H54 (cell line): ENCODE measurements at places on chromosomes 3 and 15.

DNA sequence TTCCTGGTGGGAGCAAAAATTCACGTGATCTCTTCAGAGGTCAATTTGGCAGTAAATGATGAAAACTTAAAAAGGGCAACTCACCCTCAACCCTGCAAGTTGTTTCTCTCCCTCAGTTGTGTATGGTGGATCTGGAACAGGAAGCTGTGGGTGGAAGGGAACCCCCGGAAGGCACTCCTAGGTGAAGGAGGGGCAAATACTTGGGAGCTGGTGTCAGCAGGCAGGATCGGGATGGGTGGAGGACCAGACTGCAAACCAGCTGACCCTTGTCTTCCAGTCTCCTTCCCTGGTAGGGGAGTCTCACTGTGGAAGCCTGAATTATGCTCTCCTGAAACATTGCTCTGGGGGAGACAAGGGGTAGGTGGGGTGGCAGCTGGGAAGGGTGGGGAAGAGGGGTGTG, 33.5 kb downstream of the PRR23E start:
- DNase-seq = no peak

DNA sequence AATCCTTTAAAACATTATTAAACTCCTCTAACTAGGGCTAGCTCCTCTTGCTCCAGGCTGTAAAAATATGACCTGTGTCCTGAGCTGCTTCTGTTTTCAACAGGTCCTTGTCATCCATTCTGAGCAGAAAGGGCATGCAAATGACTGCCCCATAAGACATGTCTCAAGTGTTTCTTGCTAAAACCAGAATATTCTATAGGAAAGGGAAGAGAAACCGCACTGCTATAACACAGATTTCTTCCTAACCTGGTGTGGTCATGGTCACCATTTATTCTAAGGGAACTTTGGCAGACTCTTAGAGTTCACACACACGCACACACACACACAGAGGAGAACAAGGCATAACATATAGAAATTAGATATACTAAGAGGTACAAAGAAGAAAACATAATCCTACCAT, 34.2 kb upstream of the B3GNT5 start:
- DNase-seq = no peak

DNA sequence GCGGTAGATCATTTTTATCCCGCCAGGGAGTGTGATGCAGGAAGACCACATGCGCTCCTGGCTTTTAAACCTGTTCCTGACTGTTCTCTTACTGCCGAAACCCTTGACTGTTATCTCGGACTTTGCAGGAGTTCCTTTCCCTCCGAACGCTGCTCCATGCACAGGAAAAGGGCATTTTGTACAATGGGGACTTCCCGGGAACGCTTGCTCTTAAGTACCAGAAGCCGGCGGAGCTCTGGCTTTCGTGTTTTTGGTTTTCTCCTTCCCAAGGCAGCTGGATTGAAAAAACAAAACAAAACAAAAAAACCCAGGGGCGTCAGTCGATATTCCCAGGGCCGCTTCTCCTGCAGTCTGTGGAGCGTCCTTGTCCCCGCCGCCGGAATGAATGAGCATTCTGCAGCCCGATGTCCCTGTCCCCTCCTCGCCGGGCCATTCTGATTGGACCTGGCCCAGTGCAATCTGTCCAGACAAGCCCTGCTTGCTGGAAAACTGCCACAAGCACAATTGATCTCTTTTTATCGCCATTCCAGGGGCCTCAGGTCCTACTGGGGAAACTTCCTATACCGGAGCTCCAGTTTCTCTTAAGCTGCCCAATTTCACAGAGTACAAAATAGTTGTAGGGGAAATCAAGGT, 44.8 kb downstream of the SLC6A1 start:
- no peak for DNase-seq

DNA sequence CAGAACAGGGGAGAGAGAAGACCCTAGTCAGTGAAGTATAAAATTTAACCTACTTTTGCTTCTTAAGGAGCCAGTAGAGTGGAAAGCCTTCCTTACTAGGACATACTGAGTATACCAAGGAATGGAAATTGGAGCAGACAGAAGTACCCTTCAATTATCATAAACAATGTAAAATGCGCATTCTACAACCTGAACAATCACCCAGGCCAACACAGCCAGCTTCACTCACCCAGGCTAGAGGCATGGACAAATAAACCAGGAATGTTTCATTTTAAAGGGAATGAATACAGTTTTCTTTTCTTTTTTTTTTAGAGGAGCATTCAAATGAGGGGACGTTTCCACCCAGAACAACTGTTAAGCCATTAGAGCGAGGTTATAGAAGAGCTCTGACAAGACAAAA, 41.9 kb upstream of the PLXND1 start:
- no peak for DNase-seq

DNA sequence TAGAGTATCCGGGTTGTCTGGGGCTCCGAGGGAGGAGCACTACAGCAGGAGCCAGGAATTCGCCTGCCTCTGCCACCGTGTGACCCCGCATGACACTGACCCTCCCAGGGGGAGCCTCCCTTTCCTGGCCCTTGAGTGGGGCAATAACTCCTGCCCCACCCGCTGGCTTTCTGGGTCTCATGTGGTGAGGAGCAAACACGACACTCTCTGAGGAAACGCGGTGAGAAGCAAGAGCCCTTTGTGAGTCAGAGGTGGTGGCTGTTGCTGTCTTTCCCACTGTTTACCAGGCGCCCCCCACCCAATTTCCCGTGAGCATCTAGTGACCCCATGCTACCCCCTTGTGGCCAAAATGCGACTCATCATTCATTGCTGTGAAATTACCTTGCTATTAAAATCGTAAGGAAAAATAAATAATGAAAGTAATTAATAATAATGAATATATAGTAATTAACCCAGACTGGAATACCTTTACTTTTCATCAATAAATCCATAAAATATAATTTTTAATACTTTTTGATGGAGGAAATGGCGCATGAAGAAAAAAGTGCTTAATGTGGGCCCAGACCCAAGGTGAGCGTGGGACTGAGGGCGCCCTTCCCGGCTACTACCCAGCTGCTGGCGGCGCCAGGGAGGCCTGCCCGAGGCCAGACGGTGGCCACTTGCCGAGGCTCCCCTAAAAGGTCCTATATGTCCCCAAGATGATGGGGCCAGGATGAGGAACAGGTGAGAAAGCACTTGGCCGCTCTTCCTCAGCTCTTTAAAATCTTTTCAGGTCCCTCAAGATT, 29.3 kb downstream of the CCNL1 start:
- DNase-seq = peak; percentile 60

DNA sequence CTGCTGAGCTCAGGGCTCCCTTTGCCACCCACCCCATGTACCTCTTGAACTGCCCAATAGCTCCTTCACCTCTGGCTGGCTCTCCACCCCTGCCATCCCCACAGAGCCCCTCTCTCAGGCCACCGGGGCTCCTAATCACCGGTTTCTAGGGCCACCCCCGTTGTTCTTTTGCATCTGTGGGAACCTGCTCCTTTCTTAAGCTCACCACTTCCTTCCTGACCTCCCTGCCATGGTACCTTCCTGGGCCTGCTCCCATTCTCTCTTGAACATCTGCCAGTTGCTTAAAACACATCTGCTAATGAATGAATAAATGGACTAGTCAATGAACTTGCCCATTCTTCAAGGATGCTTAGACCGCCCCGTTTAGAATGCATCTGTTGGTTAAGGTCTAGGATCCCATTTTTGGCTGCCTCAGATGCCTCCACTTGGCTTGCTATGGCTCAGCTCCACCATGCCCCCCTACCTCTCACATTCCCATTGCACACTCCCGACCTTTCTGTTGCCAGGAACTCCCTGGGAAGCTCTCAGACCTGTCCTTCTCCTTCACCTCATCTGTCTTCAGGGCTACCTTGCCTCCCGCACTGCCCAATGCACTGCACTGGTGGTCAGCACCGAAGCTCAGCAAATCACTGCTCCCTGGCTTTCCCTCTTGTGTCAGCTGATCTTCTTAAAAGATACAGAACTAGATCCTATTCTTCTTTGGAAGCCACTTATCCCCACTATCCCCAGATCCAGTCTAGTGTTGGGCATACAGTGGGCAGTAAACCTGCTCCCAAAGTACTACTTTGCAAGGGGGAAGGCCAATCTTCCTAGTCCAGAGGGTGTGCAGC, 9.1 kb downstream of the AMOTL2 start:
- DNase-seq = no peak

DNA sequence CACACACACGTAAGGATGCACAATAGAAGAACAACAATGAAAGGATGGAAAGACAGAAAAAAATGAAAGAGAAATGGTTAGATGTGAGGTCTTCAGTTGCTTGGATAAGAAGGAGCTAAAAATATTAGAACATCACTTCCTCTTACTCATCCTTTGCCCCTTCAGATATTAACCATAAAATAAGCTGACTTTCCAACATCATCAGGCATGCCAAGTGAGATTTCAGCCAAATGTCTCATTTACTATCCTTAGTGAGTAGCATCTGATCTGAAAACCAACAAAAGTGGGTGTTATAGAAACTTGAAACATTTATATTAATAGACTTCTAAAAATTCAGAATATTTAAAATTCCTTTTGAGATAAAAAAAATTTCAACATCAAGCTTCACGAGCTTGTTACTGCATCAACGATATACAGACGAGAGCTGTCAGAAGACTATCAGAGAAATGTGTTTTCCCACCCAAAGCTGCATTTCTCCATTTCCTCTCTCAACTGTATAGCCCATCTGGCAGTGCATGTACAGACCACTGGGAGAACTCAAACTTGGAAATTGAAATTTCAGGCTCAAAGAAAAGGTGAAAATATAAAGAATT, 25.4 kb upstream of the LSAMP start:
- no peak for DNase-seq

DNA sequence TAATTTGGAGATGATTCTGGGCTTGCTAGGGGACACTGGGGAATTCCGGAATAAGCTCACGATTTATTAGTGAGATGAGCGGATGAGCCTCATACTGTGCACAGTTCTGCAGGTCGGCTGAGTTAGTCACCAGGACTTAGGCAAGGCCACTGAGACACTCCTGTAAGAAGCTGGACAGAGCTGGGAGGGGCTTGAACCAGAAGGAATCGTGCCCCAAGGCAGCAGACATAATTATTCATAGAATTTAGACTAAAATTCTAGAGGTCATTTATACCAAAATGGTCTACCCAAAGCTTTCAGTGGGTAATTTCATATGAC, 121.4 kb downstream of the VGLL4 start:
- peak; percentile 49 for DNase-seq

GRCh38 chr3:172061724-172062184, 22.4 kb downstream of the FNDC3B start:
- DNase-seq = no peak

- no peak for DNase-seq
These were observed 68.7 kb upstream of the ATP10A start for GRCh38 chr15:25931851-25932250.

- no peak for DNase-seq
These were observed 300.4 kb upstream of the RASGRP1 start for GRCh38 chr15:38864827-38865581.

DNA sequence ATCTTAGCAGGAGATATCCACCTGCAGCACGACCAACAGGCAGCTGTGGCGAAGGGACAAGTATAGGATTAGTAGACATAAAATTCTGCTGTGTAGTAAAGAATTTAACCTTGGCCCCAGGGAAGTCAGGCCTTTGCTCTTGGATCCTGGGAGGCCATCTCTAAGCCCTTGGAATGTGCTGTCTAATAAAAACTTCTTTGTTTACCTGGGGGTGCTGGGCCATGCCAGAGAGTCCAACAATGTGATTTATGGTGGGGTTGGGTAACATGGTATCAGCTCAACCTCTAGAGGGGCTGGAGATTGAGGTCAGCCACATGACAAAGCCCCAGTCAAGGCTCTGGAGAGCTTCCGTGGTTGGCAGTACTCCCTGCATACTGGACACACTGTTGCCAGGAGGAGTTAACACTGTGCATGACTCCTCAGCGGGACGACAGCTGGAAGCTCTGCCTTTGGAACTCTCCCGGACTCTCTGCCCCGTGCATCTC, 52.4 kb downstream of the HEG1 start:
- no peak for DNase-seq

GRCh38 chr3:152375546-152375945, 106.8 kb downstream of the MBNL1 start:
- no peak for DNase-seq

GRCh38 chr3:106816838-106817237, 560.4 kb upstream of the CCDC54 start:
- DNase-seq = no peak

DNA sequence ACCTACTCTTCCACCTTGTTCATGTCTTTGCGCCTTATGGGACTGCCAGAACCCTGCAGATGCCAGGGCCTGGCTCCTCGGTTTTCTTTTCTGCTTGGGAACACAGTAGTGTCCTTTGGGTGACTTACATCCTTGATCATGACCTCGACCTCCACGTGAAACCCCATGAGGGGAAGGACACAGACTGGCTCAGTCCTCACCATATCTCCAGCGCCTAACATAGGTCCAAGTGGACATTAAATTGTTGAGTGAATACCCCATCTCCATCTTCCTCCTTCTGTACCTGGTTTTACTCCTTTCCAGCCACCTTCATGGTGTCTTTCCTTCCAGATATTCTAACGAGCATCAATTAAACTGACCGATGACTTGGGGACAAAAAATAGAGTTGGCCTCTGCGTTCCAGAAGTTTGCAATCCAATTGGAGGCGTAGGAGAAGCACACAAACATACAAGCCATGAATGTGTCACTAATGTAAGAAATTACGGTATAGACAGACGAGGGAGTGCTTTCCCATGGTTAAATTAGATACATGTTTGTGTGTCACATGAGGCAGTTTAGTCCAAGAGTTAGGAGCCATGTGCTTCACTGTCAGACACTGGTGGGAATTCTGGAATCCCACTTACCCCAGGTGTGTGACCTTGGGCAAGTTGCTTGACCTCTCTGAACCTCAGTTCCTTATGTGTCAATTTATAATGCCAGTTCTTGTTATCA, 907 bp upstream of the HERC1 start:
- DNase-seq = no peak

- peak; percentile 93 for DNase-seq
These were observed 432 bp upstream of the LPP start for GRCh38 chr3:188153437-188154013.

- DNase-seq = no peak
These were observed 216.9 kb downstream of the ZBTB20 start for GRCh38 chr3:114929971-114930732.

DNA sequence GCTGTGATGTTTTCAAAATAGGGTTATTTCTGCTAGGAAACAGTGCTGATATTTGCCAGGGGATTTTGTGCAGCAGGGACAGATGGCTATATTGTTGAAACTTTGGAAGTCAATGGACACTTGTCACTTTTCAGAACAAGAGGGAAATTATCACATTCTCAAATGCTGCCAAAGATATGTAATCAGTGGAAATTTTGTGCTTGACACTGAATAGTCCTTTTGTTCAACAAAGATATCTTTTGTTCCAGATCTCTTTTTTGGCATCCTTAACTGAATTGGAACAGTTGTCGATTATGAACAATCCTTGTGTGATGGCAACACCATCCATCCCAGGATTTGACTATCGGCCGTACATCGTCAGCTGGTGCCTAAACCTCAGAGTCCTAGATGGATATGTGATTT, 7.8 kb downstream of the CEP97 start:
- no peak for DNase-seq
